ENCODE measurements at places on chromosomes 7 and 10.

DNA sequence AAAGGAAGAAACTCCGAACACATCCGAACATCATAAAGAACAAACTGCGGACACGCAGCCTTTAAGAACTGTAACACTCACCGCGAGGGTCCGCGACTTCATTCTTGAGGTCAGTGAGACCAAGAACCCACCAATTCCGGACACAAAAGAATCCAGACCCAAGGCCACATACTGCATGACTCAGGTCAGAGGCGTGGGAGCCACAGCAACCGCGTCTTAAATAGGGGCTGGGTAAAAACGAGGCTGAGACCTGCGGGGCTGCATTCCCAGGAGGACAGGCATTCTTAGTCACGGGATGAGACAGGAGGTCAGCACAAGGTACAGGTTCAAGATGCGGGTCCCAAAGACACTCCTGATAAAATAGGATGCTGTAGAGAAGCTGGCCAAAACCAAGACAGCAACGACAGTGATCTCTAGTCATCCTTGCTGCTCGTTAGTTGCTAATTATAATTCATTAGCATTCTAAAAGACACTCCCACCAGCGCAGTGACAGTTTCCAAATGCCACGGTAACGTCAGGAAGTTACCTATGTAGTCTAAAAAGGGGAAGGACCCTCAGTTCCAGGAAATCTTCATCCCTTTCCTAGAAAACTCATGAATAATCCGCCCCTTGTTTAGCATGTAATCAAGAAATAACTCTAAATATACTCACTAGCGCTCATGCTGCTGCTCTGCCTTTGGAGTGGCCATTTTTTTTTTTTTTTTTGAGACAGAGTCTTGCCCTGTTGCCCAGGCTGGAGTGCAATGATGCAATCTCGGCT lies 19.3 kb downstream of the AP5Z1 start:
- DNase-seq, result no peak

DNA sequence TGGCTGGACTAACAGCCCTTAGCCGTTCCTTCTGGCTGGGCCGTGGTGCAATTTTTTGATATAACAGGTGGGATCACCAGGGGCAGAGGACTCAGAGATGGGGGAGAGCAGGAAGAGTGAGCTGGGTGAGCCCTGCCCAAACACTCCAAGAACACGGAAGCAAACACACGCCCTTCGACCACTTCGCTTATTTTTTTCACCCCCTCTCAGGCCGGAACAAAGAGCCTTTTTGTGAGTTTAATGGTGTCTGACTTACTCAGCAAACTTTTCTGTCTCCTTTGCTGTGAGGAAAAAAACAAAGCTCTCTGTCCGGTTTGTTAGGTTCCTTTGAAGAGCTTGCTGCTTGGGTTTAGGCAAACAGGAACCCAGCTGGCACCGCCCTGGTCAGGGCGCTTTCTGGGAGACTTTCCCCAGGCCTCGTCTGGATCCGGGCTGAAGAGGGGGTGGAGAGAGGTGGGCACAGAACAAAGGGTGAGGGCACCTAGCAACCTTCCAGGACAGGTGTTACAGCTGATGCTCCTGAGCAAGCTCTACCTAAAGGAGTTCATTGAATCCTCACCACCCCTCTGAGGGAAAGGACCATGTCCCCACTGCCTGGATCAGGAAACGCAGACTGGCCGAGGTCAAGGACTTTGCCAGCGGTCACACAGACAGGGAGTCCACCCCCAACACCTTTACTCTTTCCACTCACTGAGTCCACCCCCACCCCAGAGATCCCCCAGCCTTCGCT lies 23.3 kb downstream of the CALML3 start:
- no peak for DNase-seq

- no peak for DNase-seq
Measured at GRCh38 chr10:21993360-21994001, 10.0 kb downstream of the DNAJC1 start.

- no peak for DNase-seq
Measured at GRCh38 chr10:83184641-83185040, 954.7 kb upstream of the GHITM start.

DNA sequence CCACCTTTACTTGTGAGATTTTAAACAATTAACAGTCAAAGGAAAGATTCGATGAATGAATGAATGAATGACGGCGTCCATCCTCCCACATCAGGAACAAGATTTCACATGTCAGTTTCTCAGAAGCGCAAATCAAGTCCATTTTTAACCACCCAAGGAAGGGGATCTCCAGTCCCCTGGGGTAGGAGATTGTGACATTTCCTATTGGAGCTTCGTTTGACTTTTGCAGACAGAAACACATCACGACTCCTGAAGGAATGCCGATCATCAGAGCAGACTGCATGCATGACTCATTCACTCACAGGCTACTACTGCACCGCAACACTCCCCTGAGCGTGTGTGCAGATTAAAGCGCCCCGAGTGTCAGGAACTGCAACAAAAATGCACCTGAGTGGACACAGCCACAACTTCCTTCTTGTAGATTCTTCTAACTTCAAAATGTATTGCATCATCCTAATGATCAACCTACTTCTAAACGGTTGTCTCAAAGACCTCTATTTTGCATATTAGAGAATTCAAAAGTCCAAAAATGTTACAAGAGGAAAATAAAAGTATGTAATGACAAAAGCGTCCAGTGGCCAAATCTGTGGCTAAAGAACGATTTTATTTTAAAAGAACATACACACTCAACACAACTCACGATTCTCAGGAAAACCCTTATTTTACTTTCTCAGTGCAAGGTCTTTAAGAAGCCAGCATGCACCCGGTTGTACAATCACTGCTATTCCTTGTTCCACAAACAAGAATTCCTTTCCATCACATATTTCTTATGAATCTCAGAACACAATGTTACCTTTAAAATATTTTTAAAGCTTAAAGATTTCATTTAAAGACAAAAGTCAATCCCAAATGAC lies 172.6 kb downstream of the FAM107B start:
- DNase-seq, result no peak

- no peak for DNase-seq
Measured at GRCh38 chr7:16479161-16479560, 13.6 kb upstream of the SOSTDC1 start.

GRCh38 chr7:67620216-67620933 lies 623.7 kb downstream of the TYW1 start:
- no peak for DNase-seq

GRCh38 chr7:114155116-114156110 lies 236.6 kb upstream of the PPP1R3A start:
- DNase-seq, result no peak

- DNase-seq, result no peak
Measured at GRCh38 chr7:52825611-52826010, 209.8 kb upstream of the POM121L12 start.

GRCh38 chr10:31687663-31688482 lies 240.8 kb downstream of the ARHGAP12 start:
- no peak for DNase-seq

DNA sequence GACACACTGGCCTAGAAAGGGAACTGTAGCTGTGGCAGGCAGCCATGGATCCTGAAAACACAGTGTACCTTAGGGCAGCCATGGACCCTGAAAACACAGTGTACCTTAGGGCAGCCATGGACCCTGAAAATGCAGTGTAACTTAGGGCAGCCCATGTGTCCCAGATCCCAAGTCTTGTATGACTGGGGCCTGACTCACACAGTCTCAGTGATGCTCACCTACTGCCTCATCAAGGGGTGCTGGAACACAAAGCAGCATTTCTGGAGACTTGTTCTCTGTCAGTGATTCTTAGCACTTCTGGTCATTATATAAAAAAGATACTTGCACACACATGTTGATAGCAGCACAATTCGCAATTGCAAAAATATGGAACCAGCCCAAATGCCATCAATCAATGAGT lies 70.2 kb upstream of the LAMB4 start:
- no peak for DNase-seq

GRCh38 chr7:134378562-134378961 lies 61.8 kb upstream of the SLC35B4 start:
- DNase-seq, result no peak

- DNase-seq, result no peak
Measured at GRCh38 chr10:132448248-132448731, 51.3 kb downstream of the PWWP2B start.

GRCh38 chr10:6048281-6049030 lies 13.7 kb downstream of the IL2RA start:
- no peak for DNase-seq

DNA sequence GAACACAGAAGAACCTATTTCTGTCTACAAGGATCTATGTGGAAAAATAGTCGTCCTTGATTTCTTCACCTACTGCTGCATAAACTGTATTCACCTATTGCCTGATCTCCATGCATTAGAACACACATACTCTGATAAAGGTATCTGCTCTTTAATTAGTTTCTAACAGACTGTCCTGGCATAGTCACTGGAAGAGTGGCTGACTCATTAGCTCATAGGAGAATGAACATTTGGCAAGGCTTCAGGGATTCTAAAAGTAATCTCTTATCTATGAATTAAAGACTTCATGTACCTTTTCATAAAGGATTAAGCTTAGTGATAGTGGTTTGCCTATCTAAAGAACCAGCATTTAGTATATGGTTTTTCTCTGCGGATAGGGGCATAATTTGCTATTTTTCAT lies 4.1 kb downstream of the NHLRC2 start:
- no peak for DNase-seq

GRCh38 chr10:75038335-75038734 lies 73.1 kb upstream of the SAMD8 start:
- no peak for DNase-seq

- no peak for DNase-seq
Measured at GRCh38 chr7:25894002-25894901, 257.7 kb upstream of the NFE2L3 start.

DNA sequence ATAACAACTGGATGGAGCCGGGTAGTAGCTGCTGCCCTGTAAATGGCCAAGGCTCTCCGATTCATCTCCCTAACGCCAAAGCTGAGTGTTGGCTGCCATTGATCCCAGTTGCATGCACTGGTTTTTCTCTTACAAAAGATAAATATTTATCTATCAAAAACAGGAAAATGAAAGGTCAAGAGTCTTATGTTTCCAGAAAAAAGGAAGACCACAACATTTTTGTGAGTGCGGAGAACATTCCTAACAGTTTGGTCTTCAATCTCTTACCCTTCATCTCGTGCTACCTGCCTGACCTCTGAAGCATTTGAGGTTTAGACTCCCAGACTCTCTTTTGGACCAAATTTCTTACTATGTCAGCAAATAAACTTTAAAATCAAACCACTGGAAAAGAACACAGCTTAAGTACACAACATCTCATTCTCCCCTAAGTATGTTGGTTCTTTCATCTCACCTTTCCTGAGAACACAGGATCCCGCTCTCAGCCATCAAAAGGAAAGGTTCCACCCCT lies 61.6 kb downstream of the SORBS1 start:
- DNase-seq, result no peak

Data from SK-N-MC (cell line).